ENCODE measurements at places on chromosomes 7 and 10.

DNA sequence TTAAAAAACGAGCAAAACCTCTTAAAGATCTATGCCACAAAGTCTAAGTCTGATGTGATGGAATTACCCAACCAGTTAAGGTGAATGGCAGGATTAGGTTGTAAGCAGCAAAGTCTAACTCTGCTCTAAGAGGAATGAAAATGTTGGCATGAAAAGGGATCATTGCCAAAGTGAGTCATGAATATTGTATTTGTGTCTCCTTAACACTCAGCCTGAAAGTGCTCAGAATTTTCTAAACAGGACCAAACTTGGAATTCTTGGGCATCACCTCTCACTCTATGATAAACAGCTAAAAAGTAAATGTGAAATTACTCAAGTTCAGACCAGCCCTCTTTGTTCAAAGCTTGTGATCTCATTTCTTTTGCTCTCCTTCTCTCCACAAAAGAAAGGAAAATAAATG, 27.0 kb downstream of the PPP1R3A start:
- DNase-seq = no peak

GRCh38 chr7:137953665-137954470, 48.0 kb downstream of the CREB3L2 start:
- no peak for DNase-seq

GRCh38 chr7:16710651-16711050, 42.9 kb upstream of the TSPAN13 start:
- no peak for DNase-seq

DNA sequence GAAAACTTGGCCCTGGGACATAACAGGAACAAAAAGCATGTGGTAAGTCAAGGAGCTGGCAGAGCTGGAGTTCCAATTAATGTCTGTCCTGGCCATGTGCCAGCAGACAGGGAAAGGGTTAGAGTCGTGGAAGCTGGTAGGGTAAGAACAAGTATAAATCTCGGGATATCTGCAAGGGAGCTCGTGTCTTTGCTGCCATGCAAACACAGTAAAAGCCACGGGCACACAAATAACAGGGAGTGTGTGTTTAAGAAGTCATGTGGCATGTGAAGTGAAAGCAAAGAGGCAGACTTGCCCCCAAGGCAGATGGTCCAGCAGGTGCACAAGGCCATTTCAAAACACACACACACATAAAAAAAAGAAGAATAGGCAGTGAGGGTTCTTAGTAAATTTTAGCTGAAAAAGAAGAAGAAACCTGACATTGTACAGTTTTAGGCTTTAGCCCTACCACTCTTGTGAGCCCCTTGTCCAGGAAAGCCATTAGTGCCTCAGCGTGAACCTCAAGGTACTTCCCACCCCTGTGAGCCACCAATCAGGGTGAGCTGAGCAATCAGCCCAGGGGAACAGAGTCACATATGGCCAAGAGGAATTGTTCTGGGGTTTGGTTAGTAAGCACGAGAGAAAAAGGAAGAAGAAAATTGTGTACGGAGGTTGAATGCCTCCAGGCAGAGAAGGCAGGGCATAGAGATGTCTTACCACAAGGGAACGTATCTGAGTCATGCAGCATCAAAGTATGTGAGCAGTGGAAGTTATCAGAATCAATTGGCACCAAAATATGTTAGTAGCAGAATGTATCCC, 32.8 kb upstream of the ARHGAP12 start:
- DNase-seq = no peak

DNA sequence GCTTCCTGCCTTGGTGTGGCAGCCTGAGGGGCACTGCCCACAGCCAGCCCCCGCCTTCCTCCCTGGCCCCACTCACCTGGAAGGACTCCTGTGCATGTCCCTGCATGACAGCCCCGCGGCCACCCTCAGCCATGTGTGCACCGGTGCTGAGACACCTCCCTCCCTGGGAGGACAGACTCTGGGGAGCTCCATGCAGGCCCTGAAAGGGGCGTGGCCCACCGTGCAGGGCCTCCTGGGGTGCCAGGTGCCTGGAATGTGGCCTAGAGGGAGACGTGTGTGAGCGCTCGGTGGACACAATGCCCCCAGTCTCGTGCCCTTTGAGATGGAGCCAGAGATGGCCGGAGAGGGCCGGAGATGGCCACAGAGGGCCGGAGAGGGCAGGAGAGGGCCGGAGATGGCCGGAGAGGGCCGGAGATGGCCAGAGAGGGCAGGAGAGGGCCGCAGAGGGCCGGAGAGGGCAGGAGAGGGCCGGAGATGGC, 59.1 kb upstream of the PPP2R2D start:
- DNase-seq = peak; percentile 51

DNA sequence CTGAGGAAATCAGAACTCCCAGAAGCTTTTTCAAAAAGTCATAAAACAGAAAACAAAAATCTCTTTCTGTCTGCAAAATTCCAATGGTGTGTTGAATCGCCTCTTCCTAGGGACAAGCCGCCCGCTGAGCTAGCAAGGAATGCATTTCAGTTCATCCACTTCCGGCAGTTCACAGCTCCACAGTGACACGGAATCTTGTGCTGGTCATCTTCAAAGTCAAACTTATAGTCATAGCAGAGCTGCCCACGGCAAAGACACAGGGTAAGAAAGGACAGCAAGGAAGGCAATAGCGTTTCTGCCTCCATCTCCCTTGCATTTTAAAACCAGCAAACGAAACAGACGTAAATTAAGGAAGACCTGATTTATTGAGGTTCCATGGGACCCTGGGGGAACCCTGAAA, 111.2 kb downstream of the GALNT11 start:
- no peak for DNase-seq
